BE2C (cell line): ENCODE measurements at places on chromosomes 13 and 19.

DNA sequence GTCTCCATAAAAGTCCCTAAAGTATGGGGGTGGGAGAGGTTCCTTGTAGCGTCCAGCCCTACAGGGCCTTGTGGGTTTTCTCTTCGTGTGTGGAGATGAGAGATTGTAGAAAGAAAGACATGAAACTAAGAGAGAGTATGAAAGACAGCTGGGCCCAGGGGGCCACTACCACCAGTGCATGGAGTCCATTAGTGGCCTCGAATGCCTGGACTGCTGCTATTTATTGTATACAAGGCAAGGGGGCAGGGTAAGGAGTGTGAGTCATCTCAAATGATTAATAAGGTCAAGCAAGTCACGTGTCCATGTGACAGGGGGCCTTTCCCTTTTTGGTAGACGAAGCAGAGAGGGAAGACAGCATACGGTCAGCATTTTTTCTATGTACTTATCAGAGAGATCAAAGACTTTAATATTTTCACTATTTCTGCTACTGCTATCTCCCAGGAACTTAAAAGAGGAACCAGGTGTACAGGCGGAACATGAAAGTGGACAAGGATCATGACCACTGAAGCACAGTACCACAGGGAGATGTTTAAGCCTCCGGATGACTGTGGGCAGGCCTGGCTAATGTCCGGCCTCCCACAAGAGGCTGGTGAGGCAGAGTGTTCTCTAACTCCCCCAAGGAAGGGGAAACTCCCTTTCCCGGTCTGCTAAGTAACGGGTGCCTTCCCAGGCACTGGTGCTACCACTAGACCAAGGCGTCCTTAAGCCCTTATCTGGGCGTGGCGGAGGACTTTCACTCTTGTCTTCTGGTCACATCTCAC, 25.5 kb downstream of the FGF21 start:
- peak; percentile 22 for DNase-seq

GRCh38 chr13:27542220-27542619, 78.1 kb downstream of the LNX2 start:
- DNase-seq, result no peak

- DNase-seq, result no peak
These were observed 8.9 kb downstream of the ZNF586 start for GRCh38 chr19:57778336-57778735.

GRCh38 chr13:94061301-94061700, 418.2 kb downstream of the DCT start:
- DNase-seq, result peak; percentile 13

- no peak for DNase-seq
These were observed 133.9 kb downstream of the DCT start for GRCh38 chr13:94345374-94346195.

GRCh38 chr19:38617283-38617763, 430 bp downstream of the MAP4K1 start:
- no peak for DNase-seq

GRCh38 chr13:33182729-33183128, 102.8 kb downstream of the STARD13 start:
- DNase-seq, result no peak

GRCh38 chr13:75641026-75641425, 4.9 kb downstream of the LMO7 start:
- DNase-seq, result no peak

DNA sequence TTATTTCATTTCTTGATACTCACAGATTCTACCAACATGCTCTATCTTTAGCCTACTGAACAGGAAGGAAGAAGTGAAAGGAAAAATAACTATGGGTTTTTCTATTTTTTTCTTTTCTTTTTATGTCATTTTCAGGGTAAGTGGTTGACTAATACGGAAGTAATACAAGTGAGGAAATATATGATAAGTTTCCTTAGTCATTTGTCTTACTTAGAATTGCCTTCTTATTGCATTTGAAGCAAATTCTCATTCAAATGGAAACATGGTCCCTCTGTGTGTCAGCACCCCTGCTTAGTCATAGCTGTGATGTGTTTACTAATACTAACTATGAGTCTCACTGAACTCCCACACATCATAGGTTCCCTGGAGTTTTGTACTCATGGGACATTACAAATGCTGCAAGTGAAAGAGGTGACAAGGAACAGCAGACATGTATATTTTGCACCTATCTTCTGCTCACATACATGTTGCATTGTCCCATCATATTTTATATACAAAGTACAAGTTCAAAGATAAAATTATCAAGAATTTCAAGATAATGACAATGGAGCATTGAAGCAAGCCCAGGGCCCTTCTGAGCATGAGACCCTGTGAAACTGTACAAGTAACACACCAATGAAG, 60.1 kb downstream of the DCT start:
- no peak for DNase-seq

DNA sequence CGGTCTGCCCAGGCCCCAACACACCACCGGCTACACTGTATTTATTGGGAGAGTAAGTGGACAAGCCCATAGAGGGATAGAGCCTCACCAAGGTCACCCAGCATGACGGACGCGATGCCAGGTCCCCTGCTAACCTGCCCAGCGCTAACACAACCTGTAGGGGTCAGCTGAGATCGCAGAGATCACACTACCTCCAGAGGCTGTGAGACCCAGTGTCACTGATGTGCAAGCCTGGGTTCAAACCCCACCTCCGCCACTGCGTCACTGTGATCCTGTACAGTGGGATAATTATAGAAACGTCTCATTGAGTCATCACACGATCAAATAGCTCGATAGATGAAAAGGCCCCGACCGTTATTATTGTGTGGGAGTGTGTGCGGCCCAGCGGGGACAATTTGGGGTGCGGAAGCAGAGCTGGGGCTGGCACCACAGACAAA, 10.6 kb upstream of the TLE2 start:
- DNase-seq, result no peak

GRCh38 chr13:23509781-23510543, 60.2 kb upstream of the TNFRSF19 start:
- DNase-seq, result no peak

DNA sequence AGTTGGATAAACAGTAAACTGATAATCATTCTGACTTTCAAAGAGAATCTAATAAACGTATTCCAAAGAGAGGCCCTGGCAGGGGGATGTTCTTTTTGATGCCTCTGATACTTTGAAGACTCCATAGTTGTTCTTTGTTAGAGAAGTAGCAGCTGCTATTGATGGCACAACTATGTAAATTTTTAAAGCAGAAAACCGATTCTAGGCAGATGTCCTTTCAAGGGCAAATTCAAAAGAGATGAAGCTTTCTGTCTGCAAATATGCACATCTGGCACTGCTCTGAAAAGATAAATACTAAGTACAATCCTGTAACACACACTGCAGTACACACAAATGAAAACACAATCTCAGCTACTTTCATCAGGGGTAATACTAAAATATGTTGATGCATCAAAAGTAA, 250.1 kb downstream of the VWA8 start:
- DNase-seq, result no peak

DNA sequence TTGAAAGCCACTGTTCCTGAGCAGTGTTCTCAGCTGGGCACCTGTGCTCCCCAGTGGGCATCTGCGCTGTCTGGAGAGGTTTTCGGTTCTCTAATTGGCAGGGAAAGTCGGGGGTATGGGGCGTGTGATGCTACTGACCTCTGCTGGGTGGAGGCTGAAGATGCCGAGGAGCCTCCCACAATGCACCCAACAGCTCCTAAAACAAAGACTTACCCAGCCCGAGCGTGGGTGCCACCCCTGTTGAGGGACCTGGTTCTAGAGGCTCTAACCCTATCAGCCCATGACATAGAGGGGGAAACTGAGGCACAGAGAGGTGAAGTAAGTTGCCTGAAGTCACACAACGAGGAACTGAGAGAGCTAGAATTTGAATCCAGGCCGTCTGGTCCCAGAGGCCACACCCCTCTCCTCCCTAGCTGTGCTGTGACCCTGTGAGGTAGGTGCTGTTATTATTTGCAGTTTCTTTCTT, 2.3 kb downstream of the SPACA4 start:
- peak; percentile 66 for DNase-seq

GRCh38 chr19:17751103-17751911, at the start of gene FCHO1:
FCHO1 (plus strand) TSS chr19:17751477; CDS start chr19:17755165, 3,688 bp downstream.
- no peak for DNase-seq

DNA sequence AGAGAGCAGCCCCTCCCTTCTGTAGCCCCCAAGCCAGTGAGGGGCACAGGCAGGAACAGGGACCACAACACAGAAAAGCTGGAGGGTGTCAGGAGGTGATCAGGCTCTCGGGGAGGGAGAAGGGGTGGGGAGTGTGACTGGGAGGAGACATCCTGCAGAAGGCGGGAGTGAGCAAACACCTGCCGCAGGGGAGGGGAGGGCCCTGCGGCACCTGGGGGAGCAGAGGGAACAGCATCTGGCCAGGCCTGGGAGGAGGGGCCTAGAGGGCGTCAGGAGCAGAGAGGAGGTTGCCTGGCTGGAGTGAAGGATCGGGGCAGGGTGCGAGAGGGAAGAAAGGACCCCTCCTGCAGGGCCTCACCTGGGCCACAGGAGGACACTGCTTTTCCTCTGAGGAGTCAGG, 4.2 kb downstream of the KLK3 start:
- no peak for DNase-seq

GRCh38 chr19:14561847-14562351, 10.0 kb downstream of the NDUFB7 start:
- no peak for DNase-seq

DNA sequence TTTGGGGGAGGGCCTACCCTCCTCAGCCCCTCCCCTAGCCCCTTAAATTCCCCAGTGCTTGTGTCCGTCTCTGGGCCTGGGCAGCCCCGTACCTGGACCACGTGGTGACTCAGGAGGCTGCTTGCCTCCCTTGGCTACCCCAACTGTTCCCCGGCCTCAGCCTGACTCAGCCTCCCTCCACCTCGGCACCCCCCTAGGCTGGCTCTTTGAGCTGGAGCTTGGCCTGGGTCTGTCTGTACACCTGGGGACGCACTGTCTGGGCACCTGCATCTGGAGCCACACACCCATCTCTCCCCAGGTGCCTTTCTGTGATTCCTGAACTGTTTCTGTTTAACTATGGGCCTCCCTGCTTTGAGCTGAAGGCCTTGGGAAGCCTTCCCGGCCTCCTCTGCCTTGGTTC, 1.8 kb upstream of the KLK14 start:
- DNase-seq, result no peak

- DNase-seq, result no peak
These were observed 94.7 kb upstream of the PRR20A start for GRCh38 chr13:57045826-57046546.

DNA sequence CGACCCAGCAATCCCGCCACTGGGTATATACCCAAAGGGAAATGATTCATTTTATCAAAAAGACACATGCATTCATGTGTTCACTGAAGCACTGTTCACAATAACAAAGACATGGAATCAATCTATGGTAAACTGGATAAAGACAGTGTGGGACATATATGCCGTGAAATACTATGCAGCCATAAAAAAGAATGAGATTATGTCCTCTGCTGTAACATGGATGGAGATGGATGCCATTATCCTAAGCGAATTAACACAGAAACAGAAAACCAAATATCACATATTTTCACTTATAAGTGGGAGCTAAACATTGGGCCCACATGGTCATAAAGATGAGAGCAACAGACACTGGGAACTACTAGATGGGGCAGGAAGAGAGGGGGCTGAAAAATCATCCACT, 345.0 kb downstream of the UQCRFS1 start:
- no peak for DNase-seq

GRCh38 chr13:40197936-40198595, 468.4 kb downstream of the FOXO1 start:
- DNase-seq, result no peak

- DNase-seq, result no peak
These were observed 20.9 kb upstream of the CALM3 start for GRCh38 chr19:46580247-46580646.

GRCh38 chr19:4580961-4581665, 21.6 kb upstream of the SEMA6B start:
- DNase-seq, result no peak
